Activated naive CD8-positive, alpha-beta T cell treated with anti-CD3 and anti-CD28 coated beads, Interleukin-2, amount 10 ng/mL, durations not matched to agents 7 days and 5 days (primary cell): ENCODE measurements at places on chromosomes 4 and X.
A peak's percentile ranks its signal among the peaks of the same experiment; 100 is the strongest.

DNA sequence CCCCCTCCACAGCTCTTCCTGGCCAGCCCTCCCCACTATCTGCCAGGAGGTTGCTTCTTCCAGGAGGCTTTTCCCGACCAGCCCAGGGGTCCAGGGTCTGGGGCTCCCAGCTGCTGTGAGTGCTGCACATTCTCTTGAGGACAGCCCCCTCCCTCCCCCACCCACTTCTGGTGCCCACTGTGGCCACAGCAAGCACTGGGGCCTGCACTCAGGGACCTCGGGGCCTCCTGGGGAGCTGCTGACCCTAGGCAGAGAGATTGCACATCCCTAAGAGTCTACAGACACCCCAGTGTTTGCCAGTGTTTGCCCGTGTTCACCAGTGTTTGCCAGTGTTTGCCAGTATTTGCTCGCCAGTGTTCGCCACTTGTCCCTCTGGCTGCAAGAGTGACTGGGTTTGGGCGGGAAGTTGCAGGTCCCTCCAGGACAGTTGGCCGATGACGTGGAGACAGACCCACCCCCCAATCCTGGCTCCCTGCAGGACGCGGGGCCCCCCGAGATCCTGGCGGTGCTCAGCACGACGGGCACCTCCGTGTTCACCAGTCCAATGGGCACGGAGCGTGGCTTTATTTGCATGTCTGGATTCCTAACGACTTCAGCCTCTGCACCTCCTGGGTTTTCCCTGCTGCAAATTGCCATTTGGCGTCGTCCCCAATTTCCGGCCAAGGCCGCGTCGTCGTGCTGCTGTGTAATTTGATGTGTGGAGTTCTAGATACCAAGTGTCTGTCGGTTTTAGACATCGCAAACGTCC is 87.5 kb upstream of the NKX1-1 start:
- DNase-seq, result peak; percentile 17

- DNase-seq, result no peak
Observed at GRCh38 chrX:138150709-138151108, 560.8 kb downstream of the FGF13 start.

DNA sequence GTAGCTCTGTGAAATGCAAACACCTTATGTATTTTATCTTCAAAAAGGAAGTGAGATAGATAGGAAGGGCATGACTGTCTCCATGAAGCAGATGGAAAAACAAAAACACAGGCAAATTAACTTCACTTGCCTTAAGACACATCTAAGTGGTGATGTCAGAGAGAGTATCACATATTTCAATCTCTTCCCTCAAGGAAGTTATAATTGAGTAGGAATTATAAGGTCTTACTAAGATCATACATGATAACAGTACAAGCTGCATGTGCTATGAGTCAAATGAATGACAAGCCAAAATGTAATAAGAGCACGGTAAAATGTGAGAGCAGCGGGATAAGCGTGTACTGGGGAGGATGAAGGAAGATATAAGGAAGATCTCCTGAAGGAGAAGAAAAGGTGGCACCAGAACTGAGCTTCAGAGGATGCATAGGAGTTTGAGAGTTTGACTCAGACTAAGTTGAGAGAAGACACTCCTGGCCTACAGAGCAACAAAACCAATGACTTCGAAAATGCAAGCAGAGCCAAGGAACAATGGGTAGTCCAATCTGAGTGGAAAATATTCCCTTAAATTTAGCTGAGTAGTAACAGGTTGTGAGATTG is 43.3 kb upstream of the GALNT7 start:
- DNase-seq, result no peak

GRCh38 chr4:113524505-113525186 is 236.9 kb downstream of the CAMK2D start:
- DNase-seq, result no peak

- no peak for DNase-seq
Observed at GRCh38 chrX:2183193-2183725, 317.5 kb downstream of the DHRSX start.

- no peak for DNase-seq
Observed at GRCh38 chrX:103344606-103345005, 11.7 kb upstream of the TCEAL9 start.

DNA sequence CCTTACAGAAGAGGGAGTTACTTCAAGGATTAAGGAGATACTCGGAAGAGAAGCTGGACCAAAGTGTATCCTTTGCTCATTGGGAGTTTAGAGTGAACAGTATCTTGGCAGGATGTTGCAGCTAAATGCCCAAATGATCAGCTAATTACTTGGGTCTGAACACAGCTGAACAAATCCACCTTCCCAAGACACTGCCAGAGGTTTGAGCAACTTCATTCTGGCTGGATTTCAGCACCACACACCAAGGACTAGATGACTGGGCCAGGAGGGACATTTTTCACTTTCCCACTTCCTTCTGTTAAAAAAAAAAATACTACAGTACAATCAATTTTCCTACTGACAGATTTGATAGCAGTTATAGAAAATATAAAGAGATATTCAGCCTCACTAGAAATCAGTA is 324.6 kb downstream of the MID1IP1 start:
- no peak for DNase-seq

GRCh38 chr4:139599076-139599475 is 43.1 kb upstream of the SETD7 start:
- no peak for DNase-seq

DNA sequence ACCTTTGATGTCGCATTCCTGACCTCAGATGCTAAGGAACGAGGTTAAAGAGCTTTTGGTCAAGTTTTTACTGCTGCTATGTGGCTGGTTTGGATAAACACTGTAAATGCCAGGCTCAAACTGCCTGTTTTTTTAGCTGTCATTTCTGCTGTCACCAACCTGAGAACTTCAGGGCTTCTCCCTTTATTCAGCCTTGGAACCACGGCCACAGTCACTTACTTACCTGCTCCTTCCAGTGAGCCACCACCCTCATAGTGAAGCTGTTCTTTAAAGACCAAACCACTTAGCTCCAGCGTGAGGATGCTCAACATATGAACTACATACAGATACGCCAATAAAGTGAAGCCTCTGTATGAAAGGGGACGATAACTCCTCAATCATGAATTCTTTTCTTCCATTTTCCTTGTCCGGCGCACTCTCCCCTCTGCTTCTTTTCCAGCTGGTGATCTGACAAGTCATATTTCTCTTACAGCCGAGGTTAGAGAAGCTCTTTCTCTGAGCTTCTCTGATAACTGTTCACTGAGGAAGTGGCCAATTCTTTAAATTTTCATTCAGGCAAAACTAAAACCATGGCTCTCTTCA is 152.8 kb upstream of the ANK2 start:
- no peak for DNase-seq
